ENCODE measurements at places on chromosomes 12 and 14.

DNA sequence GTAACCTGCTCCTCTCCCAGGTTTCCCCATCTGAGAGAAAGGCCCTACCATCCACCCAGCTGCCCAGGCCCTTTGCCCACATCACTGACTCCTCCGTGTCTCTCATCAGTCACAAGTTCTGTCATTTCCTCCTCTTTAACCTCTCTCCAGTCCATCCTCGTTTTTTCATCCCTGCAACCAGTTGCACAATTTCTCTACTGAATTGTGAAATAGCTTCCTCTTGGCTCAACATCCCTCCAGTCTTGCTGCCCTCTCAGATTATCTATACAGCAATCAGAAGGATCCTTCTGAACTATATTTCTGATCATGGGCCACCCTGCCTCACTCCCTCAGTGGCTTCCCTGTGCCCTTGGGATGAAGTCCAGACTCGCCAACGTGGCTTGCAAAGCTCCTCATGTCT lies 6.8 kb downstream of the FAM161B start:
- no peak for DNase-seq

GRCh38 chr12:3904999-3905398 lies 31.8 kb upstream of the PARP11 start:
- no peak for DNase-seq

DNA sequence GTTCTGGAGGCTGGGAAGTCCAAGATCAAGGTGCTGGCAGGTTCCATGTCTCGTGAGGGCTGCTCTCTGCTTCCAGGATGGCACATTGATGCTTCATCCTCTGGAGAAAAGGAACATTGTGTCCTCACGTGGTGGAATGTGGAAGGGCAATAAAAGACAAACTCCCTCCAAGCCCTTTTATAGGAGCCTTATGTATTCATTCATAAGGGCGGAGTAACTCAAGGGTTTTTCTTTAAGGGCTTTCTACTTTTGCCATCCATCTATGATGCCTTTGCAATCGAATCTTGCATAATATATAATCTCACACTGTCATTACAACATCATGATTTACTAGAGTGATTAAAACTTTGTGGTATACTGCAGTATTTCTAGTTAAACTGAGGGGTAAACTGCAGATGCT lies 132.7 kb upstream of the DDHD1 start:
- DNase-seq = no peak

DNA sequence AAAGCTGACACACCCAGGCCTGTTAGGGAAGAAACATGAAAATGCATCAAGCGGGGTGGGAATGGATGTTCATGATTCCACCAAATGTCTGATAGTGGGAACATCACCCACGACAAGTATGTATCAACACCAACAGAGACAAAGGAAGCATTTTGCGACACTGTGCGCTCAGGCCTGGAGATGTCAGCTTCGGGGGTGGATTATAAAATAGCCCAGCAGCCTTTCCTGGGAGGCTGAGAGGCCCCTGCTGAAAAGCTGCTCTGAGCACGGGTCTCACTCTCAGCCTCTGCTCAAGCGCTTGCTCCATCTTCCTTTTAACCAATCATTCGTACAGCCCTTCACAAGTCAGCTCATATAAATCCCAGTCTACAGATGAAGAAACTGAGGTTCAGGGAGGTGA lies 213.5 kb downstream of the BCL11B start:
- DNase-seq = no peak

- DNase-seq = peak; percentile 25
Measured at GRCh38 chr12:14454098-14454907, 88.8 kb downstream of the ATF7IP start.

- DNase-seq = no peak
Measured at GRCh38 chr12:100789146-100789545, 5.4 kb upstream of the ANO4 start.

DNA sequence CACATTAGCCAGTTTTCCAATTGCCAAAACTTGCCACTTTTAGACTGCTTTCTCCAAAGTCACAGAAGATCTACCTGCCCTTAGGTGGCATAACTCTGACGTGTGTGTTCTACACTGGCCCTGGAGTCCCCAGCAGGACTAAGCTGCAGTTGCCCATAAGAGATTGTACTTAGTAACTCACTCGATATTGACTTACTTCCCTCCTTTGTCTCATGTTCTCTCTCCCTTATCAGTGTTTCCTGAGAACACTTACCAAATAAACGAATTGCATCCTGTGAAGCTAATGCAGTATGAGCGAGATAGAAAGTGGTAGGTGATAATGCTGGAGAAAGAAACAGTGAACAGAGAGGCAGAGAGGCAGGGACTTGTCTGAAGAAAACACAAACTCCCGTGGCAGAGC lies 117.2 kb downstream of the NUAK1 start:
- no peak for DNase-seq

DNA sequence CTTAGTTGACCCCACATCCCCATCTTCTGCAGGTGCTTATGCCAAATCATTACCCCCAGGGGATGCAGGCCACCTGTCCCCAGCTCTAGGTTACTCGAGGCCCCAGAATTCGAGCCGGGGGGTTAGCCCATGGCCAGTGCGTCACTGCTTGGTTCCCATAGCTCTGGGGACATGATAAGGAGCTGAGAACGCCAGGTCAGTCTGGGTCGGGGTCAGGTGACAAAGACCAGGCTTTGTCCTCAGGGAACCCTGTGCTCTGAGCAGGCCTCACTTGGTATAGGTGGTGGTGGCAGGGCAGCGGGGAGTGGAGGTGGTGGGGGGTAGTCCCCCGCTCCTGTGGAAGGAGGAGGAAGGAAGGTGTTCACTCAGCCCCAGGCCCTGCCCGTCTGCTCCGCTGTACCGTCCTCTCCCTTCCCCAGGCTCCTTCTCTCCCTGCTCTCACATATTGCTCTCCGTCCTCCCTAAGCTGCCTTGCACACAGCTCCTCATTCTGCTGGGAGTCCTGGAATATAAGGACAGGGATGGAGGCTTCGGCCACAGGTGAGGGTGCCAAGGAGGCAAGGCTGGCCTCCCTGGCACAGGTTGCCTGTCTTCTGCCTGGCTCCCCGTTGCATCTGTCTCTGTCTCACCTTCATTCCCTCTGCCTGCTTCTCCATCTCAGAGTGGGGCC lies 2.0 kb upstream of the MYH6 start:
- DNase-seq = no peak

- DNase-seq = no peak
Measured at GRCh38 chr14:90263748-90264449, 7.5 kb downstream of the PSMC1 start.

DNA sequence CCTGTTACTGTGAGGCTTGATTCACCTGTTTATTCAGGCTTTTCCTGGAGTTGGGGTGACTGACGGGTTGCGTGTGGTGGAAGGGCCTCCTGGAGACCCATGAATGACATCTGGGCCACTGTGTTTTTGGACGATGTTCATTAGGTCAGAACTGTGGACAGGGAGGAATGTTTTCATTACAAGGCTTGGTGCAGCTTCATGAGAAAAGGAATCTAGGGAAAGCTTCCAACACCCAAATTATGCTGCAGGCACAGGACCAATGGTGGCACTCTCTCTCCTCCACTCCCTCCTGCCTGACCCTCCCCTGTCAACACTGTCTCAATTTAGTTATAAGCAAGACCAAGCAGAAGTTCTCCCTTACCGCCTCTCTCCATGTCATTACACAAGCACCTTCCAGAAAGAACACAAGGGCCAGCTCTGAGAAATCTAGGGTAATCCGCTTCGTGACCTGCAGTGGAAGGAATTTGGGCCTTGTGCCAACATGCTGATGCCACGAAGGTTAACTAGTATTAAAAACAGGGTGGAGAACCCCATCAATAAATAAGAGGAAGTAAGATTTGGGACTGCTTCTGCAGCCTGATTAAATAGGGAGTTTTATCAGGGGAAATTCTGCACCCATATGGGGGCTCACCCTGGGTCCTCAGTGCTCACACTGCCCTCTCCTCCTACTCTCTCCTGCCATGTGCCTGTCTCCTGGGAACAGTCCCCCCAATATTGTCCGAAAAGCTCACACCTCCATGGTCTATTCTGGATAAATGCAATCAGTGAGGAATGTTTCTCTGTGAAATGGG lies 200.3 kb downstream of the KTN1 start:
- DNase-seq = no peak

DNA sequence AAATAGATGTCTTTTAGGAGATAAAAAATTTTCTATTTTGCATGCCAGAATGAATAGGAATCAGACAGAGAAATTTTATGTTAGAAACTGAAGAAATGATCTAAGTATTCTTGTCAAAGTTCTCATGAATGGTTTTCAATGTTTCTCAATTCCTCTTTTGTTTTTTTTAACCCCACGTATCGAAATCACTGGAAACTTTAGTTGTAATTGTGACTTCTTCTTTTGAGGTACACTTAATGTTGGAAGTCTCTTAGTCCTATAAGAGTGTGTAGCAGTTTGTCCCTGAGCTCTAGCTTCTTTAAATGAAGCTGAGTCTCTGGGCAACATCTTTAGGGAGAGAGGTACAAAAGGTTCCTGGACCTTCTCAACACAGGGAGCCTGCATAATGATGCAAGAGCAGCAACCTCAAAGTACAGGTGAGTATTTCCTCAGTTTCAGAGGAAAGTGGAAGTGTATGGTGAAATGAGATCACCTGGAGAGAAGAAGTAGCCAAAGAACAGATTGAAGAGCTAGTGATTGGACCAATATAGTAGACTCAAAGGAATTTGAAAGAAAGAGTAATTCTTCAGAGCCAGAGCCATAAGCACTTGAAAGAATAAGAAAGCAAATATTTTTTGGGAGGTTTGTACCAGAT lies at the start of gene CLEC6A:
CLEC6A (plus strand) TSS at position 236 of the 634 bp plus-strand sequence; CDS start at position 386, 150 bp downstream.
- DNase-seq = no peak

GRCh38 chr12:30023186-30023585 lies 239.4 kb upstream of the TMTC1 start:
- DNase-seq = no peak

Data from progenitor cell of endocrine pancreas (in vitro differentiated cells).